Right atrium auricular region (tissue), 2 donors: ENCODE measurements at places on chromosomes 16 and 17.

DNA sequence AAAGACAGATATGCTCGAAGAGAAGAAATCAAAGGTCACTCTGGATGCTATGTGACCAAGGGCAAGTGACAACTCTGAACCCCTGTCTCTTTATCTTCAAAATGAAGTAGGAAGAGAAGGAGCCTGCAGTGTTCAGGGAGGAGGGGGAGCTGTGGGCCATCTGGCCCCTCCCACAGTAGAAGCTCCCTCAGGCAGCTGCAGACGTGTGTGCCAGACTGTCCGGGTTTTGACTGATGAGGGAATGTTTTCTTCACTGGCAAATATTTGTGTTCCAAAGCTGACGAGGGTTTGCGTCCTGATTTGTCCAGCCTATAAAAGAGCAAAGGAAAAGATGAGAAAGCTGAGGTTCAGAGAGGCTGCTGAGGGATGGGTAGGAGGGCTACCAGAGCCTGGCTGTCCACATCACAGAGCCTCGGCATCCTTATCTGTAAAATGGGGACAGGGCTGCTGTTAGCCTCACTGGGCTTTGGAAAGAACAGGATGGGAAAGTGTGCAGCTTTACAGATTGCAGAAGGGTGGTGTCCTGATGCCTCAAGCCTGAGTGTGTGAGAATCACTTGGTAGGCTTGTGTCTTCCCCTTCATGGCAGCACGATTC lies 1.8 kb upstream of the GINS2 start:
- no peak for DNase-seq

DNA sequence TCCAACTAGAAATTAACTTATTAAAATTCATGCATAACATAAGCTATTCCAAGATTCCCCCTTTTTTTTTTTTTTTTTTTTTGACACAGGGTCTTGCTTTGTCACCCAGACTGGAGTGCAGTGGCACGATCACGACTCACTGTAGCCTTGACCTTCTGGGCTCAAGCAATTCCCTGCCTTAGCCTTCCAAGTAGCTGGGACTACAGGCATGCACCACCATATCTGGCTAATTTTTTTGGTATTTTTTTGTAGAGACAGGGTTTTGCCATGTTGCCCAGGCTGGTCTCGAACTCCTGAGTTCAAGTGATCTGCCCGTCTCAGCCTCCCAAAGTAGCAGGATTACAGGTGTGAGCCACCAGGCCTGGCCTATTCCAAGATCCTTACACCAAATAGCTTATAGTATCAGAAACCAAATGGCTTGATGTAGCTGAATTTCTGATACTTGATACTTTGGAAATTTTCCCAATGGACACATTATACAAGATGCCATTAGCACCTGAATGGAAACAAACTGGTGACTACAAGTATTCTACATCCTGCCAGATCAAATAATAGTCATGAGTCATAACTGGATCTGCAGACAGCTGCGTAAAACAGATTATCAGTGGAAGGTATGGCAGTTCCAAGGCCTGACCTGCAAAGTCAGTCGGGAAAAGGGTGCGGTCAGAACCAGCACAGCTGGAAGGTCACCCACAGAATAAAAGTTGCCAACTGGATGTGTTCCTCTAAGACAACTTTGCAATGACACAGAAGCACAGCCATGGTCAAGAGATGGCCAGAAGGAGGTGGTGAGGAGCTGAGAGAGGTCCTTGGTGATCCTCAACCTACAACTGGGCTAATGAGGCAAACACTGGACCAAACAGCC lies 14.5 kb downstream of the TUBG1 start:
- DNase-seq: no peak

GRCh38 chr16:4660454-4661007 lies 32.8 kb upstream of the NUDT16L1 start:
- DNase-seq: peak; percentile 64

DNA sequence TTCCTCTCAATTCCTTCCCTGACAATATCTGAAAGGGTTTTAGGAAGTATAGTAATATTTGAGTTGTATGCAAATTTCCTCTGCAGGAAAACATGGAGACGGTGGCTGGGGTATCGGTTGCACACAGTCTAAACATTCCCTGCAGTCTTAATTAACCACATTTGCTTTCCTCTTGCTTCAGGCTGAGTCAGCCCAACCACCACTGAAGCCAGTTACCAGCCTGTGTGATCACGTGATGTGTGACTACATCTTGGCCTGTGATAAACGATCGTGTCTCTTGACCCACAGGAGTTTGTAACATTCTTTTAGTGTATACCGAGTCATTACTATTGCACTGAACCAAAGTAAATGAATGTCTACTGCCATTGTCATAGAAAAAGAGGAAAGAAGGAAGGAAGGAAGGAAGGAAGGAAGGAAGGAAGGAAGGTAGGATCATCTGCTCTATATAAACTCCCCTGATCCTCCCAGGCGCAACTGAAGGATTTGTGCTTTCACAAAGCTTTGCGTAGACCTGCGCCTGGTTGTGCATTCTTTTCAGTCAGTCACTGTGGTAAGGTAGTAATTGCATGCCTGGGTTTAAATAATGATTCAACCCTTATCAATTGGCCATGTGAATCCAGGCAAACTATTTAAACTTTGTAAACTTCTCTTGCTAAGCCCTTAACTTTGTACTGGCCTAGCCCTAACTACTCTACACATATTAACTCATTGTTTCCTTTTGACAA lies 280.6 kb upstream of the SALL1 start:
- no peak for DNase-seq

- DNase-seq: no peak
These were observed 14.1 kb downstream of the MAP3K14 start for GRCh38 chr17:45302649-45303173.

DNA sequence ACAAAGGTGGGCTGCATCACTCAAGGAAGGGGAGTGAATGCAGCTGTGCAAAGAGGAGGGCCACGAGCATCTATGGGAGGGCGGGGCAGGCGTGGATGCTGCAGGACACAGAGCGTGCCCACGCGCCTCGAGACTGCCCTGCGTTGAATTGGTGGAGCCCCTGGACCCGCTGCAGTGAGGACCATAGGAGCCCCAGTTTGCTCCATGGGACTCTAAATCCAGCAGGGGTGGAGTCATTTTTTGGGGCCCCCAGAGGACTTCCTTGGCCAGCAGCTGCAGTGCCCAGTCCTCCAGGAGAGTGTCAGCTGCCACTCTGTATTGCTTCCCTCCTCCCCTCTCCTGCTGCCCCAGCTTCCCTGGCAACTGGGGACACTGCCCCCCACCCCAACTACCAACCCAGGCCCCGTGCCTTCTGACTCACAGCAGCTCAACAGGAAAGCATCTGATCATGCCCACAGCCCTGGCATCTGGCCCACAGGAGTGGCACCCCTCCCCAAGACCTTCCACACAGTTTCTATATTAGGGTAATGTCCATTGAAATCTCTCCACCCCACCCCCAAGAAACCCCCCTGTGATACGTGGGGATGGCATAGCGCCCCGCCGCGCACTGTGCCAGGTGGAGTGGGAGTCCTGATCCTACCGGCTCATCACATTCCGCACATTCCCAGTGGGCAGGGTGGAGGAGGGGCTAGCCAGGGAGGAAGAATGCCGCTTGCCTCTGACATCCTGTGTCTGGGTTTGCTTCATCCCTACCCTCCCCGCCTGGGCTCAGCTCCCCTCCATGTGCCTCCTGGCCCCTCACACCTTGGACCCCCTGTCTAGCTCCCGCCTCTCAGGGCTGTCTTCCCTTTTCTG lies 27.8 kb upstream of the ITGA3 start:
- DNase-seq: peak; percentile 56

- DNase-seq: peak; percentile 57
These were observed 2.0 kb downstream of the NTAN1 start for GRCh38 chr16:15053904-15054303.

DNA sequence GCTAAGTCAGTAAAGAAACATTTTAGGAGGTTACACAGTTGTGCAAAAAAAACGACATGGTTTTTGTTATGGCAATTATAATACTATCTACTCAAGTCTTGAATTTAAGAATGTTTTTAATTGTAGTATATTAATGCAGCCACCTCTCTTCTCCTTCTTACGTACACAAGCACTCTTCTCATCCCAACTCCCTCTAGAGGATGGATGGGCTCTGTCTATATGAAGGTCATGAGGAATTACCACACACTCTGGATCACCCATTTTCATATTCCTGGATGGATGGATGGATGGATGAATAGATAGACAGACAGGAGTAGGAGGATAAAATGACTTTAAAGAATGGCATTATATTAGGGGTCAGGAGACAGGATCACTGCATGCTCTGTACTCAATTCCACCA lies 120.0 kb downstream of the PHKB start:
- no peak for DNase-seq

DNA sequence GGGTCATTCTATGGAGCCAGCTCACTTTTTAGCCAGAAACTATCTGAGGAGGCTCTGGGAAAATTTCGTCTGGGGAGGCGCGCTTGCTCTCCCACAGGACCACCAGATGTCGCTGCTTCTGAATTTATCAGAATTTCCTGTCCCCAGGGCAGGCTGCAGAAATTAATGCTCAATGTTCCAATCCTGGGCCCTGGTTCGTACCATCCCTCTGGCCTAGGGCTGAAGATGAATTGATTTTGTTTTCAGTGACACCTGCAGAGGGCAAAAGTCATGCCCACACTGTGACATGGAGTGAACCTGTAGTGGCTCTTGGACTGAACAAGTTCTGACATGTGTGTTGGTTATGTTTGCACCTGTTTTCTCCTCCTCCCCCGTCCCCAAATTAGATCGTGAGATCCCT lies 482.6 kb downstream of the NPIPA7 start:
- DNase-seq: no peak

GRCh38 chr17:68297195-68297594 lies 5.9 kb downstream of the ARSG start:
- no peak for DNase-seq

GRCh38 chr16:84103678-84104077 lies 13.1 kb downstream of the MBTPS1 start:
- no peak for DNase-seq

DNA sequence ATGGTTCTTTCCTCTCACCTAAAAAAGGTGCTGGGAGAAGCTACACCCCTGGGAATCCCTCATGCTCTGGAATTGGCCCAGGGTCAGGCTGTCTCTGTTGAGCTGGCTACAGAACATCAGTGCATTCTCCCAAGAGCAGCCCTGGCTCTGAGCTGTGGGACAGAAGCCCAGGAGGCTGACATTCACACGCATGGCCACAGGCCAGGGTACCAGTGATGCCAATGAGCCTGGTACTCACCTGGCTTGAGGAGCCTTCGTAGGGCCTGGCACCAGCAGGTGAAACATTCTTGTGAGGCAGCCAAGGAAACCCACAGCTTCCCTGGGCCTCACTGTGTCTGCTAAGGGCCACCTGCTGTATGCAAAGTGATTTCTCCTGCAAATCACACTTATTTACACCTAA lies 121.7 kb upstream of the CCL2 start:
- no peak for DNase-seq
